ENCODE measurements at places on chromosomes 3 and 15. TPM values are rescaled to one million over a fixed set of nuclear protein-coding genes. Genes with fewer than 3 reads are reported as not detected.

CADM2 gene
- 10.0 TPM for total RNA-seq

TP63 gene
- not detected for total RNA-seq

OR5K2 gene
- not detected for total RNA-seq

GUCA1C gene
- total RNA-seq, result not detected

LDHAL6B gene
- total RNA-seq, result not detected

PPARG gene
- total RNA-seq, result 0.42 TPM

IL5RA gene
- not detected for total RNA-seq

DOCK3 gene
- total RNA-seq, result 7.0 TPM

- no peak for DNase-seq
Measured at GRCh38 chr3:22685597-22685996, 517.5 kb upstream of the UBE2E2 start.

- no peak for DNase-seq
Measured at GRCh38 chr3:120276767-120277166, 8.3 kb downstream of the GPR156 start.

GRCh38 chr3:149055575-149055974 is 30.8 kb downstream of the HLTF start:
- no peak for DNase-seq

GRCh38 chr3:159390656-159391212 is 588.9 kb downstream of the MFSD1 start:
- DNase-seq, result no peak

DNA sequence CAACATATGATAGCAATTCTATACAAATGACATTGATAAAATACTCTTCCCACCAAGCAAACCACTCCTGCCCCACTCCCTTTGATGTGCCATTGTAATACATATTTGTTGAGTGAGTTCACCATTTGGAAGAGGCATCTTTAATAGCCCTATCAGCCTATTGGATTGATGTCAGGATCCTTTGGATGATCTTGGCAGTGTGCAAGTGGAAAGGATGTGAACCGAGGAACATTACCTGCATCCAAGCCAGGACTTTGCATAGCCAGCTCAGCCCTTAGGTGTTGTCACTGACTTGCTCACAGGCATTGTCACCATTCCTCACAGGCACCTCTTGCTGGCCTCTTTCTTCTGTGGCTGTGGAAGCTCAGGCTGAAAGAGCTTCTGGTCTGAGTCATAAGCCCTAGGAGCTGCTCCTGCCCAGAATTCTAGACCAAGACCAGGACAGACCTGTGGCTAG is 16.5 kb upstream of the TIMP4 start:
- DNase-seq, result no peak

DNA sequence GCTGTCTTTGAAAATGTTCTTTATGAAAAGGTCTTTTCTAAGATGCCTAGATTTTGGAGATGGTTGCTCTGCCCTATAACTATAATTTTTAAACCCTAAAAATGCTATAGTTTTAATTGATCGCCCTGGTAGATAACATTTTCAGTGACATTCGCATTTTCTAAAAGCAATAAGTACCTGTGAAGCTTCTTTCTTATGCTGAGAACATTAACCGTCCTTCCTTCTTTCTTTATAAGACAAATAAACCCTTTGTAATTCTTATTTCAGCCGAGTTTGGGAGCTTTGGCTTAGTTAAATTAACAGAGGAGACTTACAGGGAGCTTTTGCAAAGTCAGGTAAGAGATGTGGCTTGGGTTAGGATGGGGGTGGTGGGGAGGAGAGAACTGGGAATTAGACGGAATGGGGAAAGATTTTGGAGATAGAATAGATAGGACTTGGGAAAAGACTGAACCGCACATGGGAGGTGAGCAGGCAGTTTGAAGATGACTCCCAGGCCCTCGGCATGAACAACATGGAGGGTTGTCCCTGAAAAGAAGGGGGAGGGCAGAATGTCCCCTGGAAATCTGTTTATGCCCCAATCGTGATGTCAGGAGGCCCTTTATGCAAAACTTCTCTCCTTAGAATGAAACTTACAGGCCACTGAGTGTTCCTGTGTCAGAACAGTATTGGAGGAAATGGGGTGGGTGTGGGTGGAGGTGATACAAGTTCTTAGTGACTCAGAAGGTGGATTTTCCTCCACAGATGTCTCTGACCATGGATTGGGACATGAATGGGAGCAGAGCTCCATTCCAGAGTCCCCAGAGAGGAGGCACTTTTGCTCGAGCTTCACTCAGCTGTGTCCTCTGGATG is 76.2 kb upstream of the LARS2 start:
- DNase-seq, result no peak

GRCh38 chr15:49215768-49216739 is 46.0 kb downstream of the GALK2 start:
- no peak for DNase-seq

DNA sequence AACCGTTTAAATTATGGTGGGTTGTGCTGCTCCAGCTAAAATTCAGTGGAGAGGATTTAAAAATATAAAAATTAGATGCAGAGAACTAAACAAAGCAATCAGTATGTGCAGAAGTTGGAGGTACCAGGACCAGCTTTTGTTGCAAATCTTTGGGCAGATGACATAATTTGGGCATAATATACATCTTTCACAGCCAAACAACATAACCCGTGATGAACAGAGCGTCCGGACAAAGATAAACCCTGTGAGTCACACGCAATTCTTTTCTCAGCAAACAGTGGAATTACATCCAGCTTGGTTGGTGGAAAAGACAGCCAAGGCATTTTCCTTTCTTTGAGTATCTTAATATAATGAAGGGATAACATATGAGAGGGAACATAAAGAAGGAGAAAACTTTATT is 419.4 kb upstream of the ADAMTS9 start:
- DNase-seq, result no peak

- no peak for DNase-seq
Measured at GRCh38 chr3:119990888-119991287, 103.4 kb downstream of the GSK3B start.

DNA sequence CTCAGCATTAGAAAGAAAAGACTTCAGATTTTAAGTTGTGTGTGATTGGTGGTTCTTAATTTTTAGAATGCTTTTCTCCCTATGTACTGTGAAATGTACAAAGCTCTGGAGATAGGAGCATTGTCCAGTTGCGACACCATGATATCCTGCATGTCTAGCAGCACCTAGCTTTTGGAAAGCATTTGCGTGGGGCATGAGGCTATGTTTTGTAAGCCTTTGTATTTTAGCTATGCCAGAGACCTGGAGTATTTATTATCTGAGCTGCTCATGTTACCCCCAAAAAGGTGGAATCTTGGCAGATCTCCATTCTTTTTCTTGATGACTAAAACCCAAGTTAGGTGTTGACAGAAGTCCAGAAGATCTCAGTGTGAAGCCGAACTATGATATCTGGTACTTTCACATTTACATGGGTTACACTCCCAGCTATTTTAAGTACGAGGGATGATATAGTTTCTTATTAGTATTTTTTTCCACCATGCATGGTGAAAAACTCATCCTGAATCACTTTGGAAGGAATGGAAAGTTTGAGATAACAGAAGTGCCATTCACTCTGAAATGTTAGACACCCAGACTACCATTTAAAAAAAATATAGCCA is 126.7 kb upstream of the SAMMSON start:
- no peak for DNase-seq

DNA sequence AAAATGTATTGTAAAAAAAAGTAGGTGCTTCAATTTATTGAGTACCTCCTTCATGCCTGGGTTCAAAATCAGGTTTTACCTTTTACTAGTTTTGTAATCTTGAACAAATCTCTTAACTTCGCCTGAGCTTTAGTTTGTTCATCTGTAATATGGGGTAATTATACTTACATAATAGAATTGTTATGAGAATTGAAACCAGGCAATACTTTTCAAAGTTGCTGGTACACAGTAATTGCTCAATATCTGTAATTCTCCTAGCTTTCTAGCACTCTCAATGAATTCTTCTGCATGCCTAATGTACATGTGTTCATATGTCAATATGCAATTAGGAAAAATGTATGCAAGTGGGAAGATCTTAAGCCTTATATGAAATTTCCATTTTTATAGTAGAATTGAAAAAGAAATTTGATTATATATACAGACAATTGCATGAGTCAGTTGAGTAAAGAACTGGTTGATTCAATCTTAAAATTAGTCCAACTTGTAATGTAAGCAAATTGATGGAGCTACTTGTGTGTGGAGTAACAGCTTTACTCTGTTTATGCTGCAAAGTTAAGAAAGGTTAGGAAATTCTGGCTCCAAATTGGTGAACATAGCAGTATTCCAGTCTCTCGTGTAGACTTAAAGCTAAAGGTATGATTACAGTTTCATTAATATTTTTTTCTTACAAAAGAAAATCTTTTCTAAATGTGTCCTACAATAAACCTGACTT is 4.1 kb downstream of the TNFSF10 start:
- DNase-seq, result no peak

DNA sequence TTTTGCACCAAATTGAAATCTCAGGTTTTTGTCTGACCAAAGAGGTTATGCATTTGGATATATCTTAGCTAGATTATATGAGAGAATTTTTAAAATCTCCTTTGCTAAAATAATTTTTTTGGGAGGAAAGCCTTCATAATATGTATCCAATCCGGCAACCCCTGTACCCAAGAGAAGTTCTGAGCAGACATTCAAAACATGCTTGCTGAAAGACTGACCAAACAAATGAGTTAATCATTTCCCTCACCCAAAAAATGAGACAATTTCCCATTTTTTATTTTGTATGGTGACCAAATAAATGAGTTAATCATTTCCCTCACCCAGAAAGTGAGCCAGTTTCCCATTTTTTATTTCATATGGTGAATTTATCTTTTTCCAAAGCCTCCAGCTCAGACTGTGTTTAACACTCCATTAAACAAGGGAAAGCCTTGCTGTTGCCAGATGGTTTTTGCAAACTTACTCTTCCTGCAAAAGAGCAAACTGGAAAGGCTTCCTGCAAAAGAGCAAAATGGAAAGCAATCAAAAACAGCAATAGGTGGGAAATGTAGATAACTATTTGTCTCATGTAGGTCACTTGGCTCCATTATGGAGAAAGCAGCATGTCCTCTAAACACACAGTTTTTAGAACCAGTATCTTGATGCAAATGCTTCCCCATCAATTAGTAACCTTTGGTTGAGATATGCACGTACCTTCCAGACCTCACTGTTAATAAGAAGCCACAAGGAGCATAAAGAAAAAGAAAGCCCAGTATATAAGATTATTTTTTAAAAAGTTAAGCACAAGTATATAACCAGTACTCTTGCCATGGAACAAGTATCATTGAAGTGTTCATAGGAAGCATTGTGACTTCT is 78.4 kb upstream of the OSTN start:
- no peak for DNase-seq

GRCh38 chr3:140499114-140499757 is 178.6 kb upstream of the TRIM42 start:
- no peak for DNase-seq

- no peak for DNase-seq
Measured at GRCh38 chr15:78080088-78080460, 2.6 kb upstream of the TBC1D2B start.

GRCh38 chr3:194833114-194833910 is 147.6 kb downstream of the FAM43A start:
- DNase-seq, result no peak

DNA sequence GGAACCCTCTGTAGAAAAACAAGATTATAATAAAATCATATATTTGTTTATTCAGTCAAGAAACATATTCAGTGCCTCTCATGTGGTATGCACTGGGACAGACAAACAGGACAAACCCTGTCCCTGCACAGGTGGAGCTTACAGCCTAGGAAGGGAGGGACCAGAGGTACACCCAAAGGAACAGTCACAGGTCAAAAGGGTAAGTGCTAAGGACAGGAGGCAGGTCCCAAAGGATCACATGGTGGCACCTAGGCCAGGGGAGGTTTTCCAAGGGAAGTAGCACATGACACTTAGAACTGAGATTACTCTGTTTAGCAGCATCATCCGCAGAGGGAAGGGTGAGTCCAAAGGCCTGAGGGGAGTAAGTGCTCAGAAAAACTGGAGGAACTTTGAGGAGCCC is 254.4 kb upstream of the ARRDC4 start:
- no peak for DNase-seq

- no peak for DNase-seq
Measured at GRCh38 chr3:536417-536813, 339.9 kb downstream of the CHL1 start.

DNA sequence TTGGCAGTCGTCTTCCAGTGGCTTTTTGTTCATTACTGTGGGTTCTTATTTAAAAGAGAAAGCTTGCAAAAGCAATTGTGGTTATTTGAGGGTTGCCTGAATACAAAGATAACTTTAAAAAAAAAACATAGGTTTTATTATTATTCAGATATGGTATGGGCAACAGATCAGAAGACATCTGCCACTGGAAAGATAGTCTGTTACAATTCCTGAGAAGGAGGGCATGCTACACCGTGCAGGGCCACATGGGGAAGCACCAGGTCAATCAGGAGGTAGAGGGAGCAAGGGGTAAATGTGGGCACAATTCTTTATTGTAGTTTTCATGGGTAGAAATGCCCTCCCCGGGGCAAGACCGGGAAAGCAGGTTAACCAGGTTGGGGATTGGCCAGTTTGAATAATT is 46.5 kb downstream of the BBS4 start:
- DNase-seq, result no peak

Measured in H9 (cell line).